ENCODE measurements at places on chromosomes 3 and 15.
A peak's percentile ranks its signal among the peaks of the same experiment; 100 is the strongest.

DNA sequence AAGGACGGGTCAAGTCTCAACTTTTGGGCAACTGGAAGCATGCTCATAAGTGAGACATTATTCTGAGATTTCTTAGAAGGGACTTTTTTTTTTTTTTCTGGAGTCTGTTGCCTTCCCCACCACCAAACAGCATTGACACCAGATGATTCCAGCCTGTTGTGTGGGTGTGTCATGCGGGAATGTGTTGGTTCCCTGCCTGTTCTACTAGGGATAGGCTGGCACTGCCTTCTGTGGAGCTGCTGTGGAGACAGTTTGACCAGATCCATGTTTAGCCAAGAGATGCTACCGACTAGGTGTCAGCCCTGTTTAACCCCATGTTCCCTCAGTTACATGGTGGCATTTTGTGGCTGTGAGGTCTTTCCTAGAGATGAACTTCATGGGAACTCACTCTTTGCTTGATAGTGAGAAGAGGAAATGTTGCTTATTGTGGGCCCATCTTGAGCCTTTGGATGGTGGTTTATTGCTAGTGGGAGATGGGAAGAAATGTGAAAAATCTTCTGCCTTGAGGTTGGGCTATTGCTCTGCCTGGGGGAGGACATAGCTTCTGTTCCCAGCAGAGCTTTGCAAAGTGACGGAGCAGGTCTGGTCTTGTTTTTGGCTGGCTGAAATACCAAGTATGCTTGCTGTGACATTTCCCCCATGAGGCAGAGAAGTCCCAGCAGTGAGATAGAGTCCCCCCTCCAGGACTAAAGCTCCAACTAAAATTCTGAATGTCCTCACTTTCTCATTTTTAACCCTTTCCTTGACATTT is 31.3 kb downstream of the TRAK1 start:
- DNase-seq, result no peak

- no peak for DNase-seq
Observed at GRCh38 chr3:46012246-46012645, 15.0 kb downstream of the XCR1 start.

DNA sequence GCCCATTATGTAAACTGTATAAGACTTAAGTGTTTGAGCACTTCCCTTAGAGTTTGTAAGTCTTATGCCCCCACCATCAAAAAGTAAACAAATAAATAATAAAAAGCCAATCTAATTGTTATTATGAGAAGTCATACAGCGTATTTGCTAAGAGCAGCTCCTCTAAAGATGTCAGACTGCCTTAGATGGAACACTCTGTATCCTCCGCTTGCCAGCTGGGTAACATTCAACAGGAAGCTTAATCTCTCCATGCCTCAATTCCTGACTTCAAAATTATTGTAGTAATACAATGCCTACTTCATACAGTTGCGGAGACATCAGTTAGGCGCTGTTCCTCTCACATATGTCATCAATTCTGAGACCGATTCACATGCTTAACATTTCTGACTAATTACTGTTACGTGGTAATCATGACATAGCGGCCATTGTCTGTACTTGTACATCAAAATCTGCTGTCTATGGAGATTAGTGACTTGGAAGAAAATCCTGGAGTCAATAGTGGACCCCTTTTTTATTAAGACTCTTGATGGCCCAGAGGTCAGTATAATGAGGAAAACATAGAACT is 417.7 kb downstream of the LPP start:
- no peak for DNase-seq

DNA sequence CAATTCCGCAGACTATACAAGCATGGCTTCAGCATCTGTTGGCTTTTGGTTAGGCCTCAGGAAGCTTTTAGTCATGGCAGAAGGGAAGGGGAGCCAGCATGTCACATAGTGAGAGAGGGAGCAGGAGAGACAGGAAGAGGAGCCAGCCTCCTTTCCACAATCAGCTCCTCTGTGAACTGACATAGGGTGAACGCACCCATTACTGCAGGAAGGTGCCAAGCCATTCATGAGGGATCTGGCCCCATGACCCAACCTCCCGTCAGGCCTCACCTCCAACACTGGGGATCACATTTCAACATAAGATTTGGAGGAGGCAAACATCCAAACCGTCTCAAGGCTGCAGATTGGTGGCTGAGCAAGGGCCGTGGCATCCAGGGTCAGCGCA is 106.3 kb downstream of the LRRK1 start:
- DNase-seq, result no peak

DNA sequence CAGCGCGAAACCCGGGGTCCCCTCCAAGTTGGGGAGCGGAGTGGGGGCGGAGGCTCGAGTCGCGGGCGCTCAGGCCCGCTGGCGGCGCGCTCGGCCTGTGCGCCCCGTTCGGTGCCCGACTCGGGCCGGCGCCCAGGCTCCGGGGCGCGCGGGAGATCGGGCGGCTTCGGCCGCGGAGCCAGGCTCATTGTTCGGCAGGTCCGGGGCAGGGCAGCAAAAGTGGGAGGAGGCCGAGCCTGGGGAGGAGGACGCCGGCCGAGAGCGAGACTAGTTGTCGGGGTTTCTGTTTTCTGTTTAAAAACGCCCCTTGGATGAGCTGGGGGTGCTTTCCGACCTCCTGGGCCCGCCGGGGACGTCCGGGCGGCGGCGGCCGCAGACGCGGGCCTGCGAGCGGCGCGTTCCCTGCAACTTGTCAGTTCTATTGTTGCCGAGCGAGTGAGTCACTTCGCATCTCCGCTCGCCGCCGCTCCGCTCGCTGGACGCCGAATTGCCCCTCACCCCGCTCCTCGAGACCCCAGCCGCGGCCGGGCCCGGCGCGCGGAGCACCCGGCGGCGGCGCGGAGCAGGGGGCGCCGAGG is 676 bp downstream of the TCF12 start:
- DNase-seq, result peak; percentile 33

DNA sequence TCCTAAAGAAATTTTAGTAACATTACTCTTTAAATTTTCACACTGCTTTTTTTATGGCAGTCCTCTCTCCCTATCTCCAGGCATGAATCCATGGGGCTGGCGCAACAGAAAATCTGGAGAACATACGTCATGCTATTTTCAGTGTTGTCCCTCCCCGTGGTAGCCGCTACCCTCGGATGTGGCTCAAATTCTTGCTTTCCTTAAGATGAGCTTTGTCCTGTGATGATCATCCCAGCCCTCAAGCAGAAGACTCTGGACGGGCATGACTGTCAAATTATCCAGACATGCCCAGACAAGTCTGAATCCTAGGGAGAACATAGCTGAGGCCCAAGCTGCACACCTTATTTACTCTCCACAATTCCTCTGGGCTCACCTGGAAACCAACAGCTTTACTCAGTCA is 49.1 kb downstream of the FMN1 start:
- DNase-seq, result no peak

GRCh38 chr3:23068016-23068728 is 135.0 kb upstream of the UBE2E2 start:
- no peak for DNase-seq

DNA sequence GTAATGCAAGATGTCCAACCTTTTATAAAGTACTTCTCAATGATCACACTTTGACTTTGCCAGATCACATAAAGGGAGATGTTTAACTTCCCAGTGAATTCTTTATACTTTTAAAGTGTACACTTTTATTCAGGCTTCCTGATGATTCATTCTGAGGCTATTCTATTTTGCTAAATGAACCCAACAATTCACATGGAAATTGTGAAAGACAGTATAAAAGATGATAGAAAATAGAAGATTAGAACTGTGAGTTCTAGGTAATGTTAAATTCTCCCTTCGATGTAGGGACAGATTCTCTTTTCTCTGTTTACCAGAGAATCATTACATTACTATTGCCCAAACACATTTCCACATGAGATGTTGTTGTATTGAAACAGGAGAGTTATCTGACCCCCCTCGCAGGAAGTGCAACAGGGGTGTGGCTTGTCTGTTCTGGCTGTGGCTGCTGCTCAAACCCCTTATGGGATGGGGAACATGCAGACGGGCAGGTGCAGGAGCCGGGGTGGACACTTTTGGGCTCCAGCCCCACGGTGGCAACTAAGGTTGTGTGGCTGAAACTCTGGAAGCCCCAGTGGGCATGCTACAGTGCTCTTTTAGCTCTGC is 131.3 kb upstream of the LRTM1 start:
- DNase-seq, result no peak

DNA sequence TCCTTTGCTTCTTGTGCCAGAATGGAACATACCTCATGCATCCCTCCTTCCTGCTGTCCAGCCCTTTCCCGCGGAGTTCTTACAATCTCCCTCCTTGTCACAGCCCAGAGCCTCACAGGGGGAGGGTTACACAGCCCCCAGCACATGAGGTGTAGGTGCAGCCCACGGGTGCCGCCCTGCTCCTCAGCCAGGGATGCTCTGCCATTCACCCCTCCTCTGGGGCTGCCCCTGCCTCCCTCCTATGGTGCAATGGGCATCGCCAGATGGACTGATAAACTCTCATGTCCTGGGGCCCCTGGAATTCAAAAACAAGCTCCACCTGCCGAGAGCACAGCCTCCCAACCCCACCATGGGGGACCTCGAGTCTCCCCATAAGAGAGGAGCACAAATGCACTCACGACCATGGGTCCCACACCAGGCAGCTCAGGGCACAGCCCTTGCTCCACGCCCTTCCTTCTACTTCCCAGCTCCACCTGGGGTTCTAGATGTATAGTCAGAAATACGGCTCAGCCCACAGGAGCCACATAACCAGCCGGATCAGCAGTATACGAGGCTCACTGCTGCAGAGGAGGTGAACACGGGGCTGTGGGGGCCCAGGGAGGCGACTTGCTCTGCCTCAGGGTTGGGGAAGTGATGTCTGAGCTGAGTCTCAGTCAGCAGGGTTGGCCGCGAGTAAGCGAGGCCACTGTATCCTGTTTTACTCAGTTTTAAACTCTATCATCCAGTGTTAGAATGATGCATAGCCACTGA is 269.7 kb upstream of the LYSMD4 start:
- DNase-seq, result no peak

DNA sequence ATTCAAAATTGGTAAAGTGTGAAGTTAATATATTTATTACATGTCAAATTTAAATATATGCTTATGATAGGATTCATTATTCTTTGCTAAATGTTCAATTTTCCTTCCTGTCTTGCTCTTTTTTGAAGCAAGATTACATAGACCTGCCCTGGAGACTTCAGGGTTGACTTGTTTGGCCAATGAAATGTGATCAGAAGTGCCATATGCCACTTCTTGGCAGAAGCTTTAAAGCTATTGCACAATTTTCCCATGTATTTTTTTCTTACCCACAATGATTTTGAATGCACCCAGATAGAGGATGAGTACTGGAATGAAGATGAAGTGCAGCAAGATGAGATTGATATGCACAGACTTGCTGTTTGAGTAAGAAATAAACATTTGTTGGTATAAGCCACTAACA is 406.3 kb upstream of the BCHE start:
- no peak for DNase-seq

- no peak for DNase-seq
Observed at GRCh38 chr3:142973217-142974009, 9.9 kb upstream of the PAQR9 start.

- DNase-seq, result no peak
Observed at GRCh38 chr15:70091726-70092463, 5.8 kb downstream of the TLE3 start.

DNA sequence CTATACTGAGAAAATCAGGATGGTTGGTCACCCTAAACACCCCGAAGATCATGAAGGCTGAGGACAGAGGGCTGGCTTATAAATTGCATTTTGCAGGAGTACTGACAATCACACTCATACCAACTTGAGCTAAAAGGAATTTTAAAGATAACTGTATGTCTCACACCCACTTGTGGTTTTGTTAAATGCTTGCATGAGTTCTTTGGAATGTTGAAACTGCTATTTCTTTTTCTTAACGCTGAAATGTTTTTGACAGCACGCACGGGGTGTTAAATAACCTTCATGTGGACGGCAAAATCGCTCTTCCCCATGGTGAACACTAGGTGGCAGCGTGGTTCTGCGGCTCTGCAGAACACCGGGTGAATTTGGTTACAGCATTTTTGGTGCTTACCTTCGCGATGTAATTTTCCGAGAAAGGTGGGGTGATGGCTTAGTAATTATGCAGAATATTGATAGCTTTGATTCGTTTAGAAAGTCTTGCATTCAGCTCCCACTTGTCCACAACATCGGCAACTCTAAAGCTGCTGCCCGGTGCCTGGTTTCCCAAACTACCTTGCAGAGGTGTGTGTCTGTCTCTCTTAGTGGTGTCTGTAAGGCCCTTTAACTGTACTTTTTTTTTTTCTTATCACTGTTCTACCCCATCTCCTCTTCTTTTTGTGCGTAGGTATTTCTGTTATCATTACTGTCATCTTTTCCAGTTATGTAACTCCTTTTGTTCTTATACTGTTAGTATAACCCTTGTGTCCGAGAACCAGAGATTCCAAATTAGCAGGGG is 51.7 kb downstream of the ARNT2 start:
- DNase-seq, result peak; percentile 17

DNA sequence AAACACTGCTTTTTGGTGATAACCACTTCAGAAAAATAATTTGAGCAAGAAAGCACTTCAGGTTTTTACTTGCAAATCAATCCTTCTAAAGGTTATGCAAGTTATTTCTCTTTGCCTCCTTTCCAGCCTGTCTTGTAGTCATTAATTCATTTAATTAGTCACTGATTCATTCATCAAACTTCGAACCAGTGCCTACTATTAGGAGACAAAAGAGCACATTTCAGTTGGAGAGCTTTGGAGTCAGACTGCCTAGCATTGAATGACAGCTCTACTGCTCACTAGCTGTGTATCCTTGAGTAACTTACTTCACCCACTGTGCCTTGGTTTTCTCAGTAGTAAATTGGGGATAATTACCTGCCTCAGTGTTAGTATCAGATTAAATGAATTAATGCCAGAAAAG is 14.9 kb upstream of the LRRC58 start:
- no peak for DNase-seq

- no peak for DNase-seq
Observed at GRCh38 chr15:31271224-31271635, 55.4 kb upstream of the KLF13 start.

DNA sequence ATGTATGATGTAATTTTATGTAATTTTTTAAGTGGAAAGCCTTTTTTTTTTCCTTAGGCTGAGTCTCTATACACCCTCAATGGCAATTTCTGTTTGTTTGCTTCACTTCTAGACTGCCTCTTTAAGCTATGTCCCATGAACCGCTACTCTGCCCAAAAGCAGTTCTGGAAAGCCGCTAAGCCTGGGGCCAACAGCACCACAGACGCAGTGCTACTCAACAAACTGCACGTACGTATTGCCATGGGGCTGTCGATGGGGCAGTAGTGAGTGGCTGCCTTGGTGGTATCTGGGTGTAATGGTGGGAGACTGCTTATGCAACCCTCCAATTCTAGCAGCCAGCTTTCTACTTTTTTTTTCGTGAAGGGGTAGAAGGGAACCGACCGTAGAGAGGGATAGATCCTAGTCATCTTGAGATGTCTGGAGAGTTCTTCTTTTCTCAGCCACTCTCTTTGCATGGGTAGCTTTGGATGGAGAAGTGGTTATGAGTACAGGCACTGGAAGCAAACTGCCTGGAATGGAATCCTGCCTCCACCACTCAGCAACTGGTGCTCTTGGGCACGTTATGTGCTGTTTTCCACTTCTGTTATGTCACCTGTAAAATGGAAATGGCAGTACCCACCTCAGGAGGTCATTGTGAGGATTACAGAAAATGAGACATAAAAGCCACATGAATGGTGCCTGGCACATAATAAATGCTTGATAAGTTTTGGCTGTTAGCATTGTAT is 134.7 kb downstream of the ITPR1 start:
- no peak for DNase-seq
